ENCODE measurements at places on chromosomes 16 and 17. TPM values are rescaled to one million over a fixed set of nuclear protein-coding genes. Genes with fewer than 3 reads are reported as not detected.

DNA sequence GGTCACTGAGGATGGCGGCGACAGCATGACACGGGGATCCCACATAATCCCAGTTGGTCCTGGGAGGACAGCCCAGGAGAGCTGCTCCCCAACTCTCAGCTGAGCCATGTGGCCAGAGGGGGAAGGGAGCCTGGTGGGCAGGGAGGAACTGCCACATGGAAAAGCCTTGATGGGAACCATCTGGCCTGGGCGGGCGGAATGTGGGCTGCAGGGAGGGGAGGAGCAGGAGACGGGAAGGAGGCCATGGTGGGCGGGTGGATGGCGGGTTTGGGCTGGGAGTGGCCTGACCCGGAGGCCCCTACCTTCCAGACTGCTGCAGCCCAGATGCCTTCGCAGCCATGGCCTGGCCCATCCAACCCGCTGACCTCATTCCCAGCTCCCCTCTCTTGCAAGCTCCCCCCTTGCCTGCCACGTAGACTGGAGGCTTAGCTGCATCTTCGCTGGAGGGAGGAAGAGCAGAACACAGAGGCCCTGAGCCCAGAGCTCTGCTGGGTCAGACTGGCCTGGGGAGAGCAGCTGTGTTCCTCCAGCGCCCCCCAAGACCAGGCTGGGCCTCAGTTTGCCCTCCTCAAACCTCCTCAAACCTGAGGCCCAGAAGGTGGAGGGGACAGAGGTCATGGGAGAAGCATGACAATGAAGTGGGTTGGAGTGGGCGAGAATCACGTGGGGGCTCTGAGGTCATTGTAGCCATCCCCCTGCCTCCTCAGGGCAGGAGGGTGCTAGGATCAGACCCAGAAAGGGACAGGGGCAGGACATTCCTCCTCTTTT, 8.2 kb upstream of the COL1A1 start:
- DNase-seq: no peak

DNA sequence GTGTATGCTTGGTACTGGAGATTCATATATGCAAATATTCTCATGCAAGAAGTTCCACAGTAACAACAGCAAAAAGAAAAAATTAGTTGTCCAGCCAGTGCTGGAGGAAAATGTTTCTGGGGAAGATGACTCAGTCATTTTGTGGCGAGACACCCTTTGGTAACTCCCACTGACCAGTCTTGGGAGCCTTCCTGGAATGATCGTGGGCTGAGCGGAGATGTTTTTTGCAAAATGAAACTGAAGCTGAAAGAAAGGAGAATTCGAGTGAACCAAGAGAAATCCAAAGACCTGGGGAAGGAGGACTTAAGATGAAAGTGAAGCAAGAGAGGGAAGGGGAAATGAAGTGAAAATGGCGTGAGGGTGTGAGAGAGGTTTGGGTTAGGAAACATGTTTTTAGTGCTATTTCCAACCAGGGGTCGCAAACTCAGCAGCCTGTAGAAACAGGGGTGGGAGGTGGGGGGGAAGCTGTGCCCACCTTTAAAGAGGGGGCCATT, 5.2 kb downstream of the ITPRIPL2 start:
- DNase-seq: no peak

DNA sequence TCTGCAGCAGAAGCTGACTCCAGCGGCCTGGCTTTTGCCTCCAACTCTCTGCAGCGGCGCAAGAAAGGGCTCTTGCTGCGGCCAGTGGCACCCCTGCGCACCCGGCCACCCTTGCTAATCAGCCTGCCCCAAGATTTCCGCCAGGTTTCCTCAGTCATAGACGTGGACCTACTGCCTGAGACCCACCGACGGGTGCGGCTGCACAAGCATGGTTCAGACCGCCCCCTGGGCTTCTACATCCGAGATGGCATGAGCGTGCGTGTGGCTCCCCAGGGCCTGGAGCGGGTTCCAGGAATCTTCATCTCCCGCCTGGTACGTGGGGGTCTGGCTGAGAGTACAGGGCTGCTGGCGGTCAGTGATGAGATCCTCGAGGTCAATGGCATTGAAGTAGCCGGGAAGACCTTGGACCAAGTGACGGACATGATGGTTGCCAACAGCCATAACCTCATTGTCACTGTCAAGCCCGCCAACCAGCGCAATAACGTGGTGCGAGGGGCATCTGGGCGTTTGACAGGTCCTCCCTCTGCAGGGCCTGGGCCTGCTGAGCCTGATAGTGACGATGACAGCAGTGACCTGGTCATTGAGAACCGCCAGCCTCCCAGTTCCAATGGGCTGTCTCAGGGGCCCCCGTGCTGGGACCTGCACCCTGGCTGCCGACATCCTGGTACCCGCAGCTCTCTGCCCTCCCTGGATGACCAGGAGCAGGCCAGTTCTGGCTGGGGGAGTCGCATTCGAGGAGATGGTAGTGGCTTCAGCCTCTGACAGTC, 1.3 kb downstream of the PARD6A start:
- peak; percentile 84 for DNase-seq

GRCh38 chr17:81170727-81171494, 4.9 kb upstream of the AATK start:
- no peak for DNase-seq

GRCh38 chr17:69485251-69485661, 70.8 kb downstream of the MAP2K6 start:
- DNase-seq: no peak

GRCh38 chr17:28317966-28318758, 838 bp upstream of the TMEM97 start:
- DNase-seq: peak; percentile 85

DNA sequence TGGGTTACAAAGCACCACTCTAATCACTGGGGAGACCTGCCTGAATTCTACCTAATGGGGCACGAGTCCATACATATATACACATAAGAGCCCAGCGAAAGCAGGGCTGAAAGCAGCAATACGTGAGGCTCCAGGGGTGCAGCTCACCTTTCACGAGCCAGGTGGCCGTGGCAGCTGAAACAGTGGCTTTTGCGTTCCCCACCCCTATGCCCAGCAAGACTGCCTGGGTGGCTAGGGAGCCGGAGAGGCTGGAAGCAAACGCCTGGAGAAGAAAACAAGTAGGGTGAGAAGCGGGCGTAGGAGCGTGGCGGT, 618 bp downstream of the RUSF1 start:
- DNase-seq: no peak

DNA sequence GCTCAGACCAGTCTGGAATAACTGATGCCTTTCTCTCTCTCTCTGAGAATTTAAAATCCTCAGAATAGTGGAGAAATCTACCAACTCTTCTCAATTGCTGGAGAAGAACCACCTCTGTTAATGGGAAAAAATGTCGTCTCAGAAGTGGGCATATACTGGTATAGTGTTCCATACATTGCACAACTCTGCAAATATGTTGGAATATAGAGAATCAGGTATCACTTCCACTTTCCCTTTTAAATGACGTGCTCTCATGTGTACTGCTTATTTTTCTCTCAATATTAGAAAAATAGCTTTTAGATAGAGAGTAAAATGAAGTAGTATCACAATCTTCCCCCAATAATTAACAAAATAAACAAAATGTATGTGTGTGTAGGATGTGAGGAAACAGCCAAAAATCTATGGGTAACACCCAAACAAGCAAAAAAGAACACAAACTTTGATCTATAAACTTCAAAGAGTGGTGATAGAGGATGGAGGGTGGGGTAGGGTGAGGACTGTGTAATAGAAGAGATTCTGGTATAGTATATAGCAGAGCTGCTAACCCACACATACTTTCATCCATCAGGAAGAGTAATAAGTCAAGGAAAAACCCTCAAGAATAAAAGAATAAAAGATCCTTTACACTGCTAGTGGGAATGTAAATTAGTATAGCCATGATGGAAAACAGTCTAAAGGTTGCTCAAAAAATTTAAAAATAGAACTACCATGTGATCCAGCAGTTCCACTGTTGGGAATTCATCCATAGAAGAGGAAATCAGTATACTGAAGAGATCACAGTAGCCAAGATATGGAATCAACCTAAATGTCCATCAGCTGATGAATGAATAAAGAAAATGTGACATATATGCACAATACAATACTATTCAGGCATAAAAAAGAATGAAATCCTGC, 46.9 kb downstream of the NFATC3 start:
- no peak for DNase-seq

- peak; percentile 88 for DNase-seq
Measured at GRCh38 chr16:53503991-53504663, 1.1 kb upstream of the AKTIP start.

- no peak for DNase-seq
Measured at GRCh38 chr16:23072769-23073549, 76.3 kb downstream of the USP31 start.

GRCh38 chr16:55856950-55857349, 18.2 kb downstream of the CES5A start:
- DNase-seq: no peak

DNA sequence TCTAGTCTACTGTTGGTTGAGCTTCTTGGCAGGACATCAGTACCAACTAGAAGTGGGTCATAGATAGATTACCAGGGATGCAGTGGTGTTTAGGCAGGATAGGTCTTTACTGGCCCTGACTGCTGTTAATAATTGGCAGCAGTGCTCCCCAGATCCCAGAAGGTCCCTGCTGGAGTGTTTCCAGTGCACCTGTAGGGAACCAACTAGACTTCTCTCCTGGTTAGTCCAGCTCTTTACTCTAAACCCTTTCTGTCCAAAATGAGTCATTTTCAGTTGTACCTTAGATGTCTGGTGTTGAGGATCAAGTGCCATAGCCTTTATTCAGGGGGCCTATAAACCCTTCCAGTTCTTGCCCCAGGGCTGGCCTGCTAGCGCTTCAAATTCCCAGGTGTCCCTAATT, 8.7 kb downstream of the POLR2C start:
- no peak for DNase-seq

GRCh38 chr16:49662569-49662968, 193.3 kb downstream of the ZNF423 start:
- no peak for DNase-seq

DNA sequence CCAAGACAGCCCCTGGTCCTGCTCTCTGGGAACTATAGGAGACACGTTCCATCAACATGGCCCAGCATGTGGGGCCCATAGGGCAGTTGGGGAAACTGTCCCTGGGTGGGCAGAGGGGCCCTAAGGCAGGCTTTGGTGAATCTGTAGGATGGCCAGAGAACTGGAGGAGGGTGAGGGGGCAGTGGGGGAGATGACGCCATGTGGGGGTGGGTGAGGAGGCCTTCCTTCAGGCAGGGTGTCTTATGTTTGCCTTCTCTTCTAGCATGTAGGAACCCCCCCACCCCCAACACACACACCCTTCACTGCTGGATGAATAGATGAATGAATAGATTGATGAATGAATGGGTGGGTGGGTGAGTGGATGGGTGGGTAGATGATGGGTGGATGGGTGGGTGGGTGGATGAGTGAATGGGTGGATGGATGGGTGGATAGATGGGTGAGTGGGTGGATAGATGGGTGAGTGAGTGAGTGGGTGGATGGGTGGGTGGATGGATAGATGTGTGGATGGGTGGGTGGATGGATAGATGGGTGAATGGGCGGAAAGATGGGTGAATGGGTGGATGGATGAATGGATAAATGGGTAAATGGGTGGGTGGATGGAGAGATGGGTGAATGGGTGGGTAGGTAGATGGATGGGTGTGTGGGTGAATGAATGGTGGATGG, 2.5 kb upstream of the CBFA2T3 start:
- no peak for DNase-seq

GRCh38 chr17:75266316-75267152, 4.5 kb downstream of the MIF4GD start:
- peak; percentile 59 for DNase-seq

DNA sequence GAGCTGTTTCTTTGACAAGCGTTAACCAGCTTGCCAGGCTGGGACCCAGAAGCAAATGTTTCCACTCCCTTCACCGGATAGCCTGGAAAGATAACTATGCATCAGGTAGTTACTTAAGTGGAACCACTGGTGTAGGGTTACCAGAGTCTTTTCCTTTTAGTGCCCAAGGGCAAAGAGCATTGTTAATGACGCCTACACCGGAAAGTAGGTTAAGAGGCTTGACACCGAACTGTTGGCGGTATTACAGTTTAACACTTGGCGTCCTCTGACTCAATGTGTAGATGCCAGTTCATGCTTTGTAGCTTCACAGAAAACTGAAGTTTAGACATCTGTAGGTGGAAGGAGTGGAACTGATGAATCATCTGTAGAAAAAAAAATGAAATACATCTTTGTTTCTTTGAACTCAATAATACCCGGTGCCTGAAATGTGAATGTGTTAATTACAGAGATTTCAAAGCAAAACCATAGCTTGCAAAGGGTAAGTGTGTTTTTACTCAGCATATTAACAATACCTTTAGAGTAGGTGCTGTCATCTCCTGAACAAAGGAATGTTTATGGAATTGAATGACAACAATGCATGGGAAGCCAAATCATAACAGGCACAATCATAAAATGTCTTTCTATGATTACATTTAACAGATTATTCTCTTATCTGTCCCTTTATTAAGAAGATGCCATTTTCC, 426.7 kb upstream of the SALL1 start:
- no peak for DNase-seq

DNA sequence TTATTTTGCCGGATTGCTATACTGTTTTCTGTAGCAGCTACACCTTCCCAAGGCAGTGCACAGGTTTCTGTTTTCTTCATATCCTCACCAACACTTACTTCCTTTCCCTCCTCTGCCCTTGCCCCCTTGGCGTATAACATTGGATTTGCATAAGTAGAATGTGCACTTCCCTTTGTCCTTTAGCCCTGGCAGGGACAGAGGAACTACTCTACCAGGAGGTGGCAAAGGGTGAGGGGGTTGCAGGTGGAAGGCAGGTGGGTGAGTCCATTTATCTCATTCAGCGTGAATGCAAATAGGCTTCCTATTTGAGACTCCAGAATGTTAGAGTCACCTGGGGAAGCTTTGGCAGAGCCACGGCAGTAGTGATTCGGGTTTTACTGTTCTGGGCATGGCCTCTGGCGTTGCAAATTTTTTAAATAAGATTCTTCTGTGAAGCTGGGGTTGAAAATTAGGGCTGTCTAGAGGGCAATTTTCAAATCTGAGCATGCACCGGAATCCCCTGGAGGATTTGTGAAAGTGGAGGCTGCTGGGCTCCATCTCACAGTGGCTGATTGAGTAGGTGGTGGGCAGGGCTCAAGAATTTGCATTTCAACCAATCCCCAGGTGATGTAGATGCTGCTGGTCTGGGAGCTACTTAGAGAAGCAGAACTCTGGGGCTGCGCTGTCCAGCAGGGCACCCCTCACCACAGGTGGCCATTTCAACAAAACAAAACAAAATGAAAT, 84.7 kb downstream of the PLCG2 start:
- no peak for DNase-seq

GRCh38 chr17:78661093-78661770, 84.0 kb upstream of the DNAH17 start:
- DNase-seq: peak; percentile 27

DNA sequence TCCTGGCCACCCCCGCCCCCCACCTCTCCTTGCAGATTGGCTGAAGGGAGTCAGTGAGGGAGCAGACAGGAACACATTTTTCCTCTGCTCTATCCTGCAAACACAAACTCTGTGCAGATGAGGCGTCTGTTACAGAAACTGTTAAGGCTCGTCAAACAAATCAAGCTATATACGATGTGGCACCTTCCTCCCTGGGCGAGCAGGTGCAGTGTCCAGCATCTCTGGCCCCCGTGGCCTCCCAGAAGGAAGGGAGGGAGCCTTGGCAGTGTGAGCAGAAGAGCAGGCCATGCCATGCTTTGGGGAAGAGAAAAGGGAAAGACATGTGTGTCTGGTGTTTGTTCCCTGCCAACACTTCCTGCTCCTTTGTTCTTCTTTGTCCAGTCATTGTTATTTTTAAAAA, 267.8 kb downstream of the UTP18 start:
- no peak for DNase-seq

GRCh38 chr17:9272501-9273200, 251.3 kb downstream of the NTN1 start:
- DNase-seq: no peak

CCDC200 gene
- not detected for total RNA-seq

TBC1D3B gene
- 12.5 TPM for total RNA-seq

ANKFN1 gene
- not detected for total RNA-seq

CES5A gene
- total RNA-seq: not detected

C16orf96 gene
- 0.33 TPM for total RNA-seq

ZNF469 gene
- total RNA-seq: 4.0 TPM

All from spleen (tissue), 13 donors.